ENCODE measurements at places on chromosomes 13 and 19.

GRCh38 chr19:39082745-39083598 lies 1.2 kb upstream of the ACP7 start:
- no peak for DNase-seq

- no peak for DNase-seq
Observed at GRCh38 chr13:101384929-101385328, 31.4 kb downstream of the NALCN start.

DNA sequence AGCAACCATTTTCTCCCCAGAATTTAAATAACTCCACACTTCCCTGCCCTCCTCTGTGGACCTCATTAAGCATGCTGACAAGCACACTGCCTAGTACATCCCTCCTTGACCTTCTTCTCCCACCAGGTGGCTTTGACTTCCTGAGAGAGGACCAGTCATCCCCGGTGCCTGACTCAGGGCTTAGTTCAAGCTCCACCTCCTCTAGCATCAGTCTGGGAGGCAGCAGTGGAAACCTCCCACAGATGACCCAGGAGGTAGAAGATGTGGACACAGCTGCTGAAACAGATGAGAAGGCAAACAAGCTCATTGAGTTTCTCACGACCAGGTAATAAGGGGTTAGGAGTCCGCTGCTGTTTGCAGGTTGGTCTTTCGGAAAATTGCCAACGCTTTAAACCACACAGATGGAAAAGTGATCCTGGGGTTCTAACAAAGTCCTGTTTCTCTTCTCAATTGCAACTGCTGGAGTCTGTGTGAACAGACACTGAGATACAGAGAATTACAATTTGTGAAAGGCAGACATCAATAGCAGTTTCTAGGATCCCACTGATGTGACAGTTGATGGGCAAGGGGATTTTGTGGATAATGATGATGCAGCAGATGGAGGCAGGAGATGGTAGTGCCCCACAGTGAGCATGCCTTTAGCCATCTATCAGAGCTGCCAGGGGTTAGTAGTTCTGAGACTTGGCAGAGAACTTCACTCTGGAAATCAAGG lies 86.7 kb downstream of the ZAR1L start:
- DNase-seq = peak; percentile 35

DNA sequence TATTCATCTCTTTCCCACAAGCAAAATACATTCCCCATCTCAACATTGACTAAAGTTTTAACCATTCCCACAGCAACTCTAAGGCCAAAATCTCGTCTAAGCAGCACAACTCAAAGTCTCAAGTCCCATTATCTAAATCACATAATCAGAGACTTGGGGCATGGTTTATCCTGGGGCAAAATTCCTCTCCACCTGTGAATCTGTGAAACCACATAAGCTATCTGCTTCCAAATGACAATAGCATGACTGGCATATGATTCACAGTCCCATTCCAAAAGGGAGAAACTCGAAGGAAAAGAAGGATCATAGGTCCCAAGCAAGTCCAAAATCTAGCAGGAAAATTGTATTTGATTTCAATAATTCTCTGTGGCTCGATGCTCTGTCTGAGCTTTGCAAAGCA lies 73.0 kb downstream of the ANKRD10 start:
- peak; percentile 45 for DNase-seq

- peak; percentile 50 for DNase-seq
Observed at GRCh38 chr13:61664801-61665705, 249.4 kb upstream of the PCDH20 start.

GRCh38 chr13:46008631-46009030 lies 43.9 kb downstream of the ZC3H13 start:
- no peak for DNase-seq

DNA sequence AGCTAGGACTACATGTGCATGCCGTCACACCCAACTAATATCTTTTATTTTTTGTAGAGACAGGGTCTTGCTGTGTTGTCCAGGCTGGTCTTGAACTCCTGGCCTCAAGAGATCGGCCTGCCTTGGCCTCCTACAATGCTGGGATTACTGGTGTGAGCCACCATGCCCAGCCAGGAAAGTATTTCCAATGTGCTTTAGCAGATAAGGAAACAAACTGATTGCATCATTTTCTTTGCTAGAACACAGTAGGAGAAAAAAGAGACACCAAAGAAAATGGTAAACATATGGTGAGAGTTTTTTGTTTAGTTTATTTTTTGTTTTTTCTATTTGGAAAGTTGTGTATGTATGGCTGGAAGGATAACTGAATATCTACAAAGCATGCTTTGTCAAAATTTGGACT lies 46.9 kb upstream of the AKAP11 start:
- DNase-seq = no peak

- DNase-seq = no peak
Observed at GRCh38 chr19:39415111-39416046, 2.9 kb downstream of the PLEKHG2 start.

DNA sequence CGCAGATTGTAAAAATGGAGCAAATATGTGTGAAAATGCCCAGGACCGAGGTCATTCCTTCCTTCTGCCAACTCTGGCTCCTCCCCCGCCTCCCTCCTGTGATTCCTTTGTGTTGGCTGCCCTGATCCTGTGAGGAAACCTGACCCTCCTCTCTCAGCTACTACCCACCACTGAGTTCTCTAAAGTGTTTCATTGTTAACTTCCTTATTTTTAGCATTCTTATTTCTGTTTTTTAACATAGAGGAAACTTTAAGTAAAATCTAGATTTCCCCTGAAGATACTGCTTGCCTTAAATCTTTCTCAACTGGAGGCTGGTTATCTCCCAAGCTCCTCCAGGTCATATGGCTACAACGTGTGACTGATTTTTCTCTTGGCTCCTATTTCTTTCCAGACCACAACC lies 21.7 kb upstream of the FBXL3 start:
- DNase-seq = no peak

DNA sequence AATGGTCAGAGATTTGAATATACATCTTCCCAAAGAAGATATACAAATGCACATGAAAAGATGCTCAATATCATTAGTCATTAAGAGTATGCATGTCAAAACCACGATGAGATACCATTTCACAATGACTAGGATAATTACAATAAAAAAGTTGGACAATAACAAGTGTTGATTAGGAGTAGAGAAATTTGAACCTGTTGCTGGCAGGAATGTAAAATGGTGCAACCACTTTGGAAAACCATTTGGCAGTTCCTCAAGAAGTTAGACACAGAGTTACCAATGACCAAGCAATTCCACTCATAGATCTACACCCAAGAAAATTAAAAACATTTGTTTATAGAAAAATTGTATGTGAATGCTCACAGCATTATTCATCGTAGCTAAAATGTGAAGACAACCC lies 33.2 kb upstream of the STARD13 start:
- no peak for DNase-seq

DNA sequence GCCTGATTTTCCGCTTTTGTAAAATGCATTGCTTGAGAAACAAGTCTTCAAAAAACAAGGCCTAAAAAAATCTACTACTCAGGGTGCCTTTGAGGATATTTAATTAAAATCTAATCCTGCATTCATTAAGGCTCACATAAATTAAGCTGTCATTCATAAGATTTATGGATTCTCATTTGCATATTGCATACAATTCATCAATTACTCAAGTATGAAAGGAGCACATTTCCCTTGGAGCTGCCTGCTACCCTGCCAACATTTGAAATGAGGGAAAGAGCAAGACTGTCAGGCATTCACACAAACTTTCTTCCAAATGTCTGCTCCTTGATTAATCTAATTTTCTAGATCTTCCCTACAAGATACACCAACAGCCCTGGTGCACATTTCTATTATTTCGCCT lies 140.0 kb downstream of the DACH1 start:
- no peak for DNase-seq

- DNase-seq = no peak
Observed at GRCh38 chr13:46389457-46390451, 2.7 kb upstream of the RUBCNL start.

DNA sequence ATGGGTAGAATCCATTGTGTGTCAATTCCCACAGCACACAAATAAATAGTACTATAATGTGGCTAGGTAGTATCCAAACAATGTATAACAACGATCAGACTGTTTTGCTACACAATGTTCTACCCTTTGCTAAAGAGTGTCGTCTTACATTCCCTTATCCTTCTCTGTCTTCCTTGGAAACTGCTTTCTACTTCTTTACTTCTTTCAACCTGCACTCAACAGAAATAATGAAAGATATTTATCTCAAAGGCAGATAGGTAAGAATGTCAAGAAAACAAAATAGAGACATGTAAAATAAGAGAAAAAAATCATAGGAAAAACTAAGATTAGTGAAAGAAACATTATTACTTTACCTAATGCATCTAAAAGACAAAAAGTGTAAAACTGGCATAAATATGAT lies 814.7 kb downstream of the PCDH9 start:
- no peak for DNase-seq

DNA sequence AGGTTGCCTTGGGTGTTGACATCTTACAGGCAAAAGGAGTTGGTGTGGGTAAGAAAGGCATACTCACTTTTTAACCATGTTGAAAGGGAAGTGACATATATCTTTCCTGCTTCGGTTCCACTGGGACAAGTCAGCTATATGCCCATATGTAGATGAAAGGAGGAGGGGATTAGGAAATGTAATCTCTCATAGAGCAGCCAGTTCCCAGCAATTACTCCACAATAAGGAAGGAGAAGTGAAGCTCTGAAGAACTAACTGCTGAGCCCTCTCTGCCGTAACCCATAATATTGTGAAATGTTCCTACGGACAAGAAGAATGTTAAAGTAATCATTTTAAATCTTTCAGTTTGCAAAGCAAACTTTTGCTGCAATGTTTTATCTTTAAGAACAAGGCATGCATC lies 82.2 kb downstream of the EDNRB start:
- DNase-seq = no peak

DNA sequence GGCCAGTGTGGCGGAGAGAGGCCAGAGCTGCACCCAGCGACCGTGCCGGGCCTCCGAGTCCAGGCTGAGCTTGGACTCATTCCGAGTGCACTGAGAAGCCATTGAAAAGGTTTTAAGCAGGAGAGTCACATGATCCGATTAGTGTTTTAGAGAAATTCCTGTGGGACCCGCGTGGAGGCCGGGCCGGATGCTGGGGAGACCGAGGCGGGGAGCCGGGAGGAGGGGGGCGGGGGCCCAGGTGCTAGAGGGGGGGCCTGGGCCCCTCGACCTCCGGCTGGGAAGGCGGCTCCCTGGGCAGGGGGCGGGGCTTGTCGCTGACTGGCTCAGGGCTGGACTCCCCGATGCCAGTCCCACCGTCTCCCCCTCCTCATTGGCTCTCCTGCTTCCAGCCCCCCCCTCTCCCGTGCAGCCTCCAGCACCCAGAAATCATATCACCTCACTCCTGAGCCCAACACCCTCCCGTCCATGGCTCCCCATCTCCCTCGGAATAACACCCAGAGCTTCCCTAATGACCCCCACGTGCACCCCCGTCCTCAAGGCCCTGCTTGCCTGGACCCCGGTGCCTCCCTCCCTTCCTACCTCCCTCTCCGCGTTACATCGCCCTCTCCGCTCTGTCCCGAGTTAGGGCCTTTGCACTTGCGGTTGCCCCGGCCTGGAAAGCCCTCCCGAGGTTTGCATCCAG lies 5.2 kb upstream of the ZNF579 start:
- DNase-seq = peak; percentile 64

GRCh38 chr13:103246581-103247200 lies 180.5 kb upstream of the SLC10A2 start:
- no peak for DNase-seq

DNA sequence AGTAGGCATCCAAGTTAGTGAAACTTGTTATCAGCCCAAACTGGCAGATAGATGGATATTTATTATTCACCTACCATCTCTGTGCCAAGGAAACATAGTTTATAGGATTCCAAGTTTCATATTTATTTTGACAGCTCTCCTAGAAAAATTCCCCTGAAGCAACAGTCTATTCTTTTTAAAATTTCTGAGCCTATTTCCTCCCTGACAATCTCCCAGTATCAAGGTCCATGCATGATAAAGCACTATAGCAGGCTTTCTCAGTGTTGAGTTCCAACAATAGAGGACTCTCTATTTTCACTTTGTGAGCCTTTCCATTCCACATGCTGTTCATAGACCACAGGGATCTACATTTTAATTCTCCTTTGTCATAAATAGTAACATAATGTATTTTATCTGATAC lies 312.6 kb downstream of the SLITRK6 start:
- DNase-seq = no peak

GRCh38 chr13:34681405-34681955 lies 260.6 kb upstream of the NBEA start:
- no peak for DNase-seq

GRCh38 chr13:71663431-71663830 lies 203.6 kb downstream of the DACH1 start:
- no peak for DNase-seq

DNA sequence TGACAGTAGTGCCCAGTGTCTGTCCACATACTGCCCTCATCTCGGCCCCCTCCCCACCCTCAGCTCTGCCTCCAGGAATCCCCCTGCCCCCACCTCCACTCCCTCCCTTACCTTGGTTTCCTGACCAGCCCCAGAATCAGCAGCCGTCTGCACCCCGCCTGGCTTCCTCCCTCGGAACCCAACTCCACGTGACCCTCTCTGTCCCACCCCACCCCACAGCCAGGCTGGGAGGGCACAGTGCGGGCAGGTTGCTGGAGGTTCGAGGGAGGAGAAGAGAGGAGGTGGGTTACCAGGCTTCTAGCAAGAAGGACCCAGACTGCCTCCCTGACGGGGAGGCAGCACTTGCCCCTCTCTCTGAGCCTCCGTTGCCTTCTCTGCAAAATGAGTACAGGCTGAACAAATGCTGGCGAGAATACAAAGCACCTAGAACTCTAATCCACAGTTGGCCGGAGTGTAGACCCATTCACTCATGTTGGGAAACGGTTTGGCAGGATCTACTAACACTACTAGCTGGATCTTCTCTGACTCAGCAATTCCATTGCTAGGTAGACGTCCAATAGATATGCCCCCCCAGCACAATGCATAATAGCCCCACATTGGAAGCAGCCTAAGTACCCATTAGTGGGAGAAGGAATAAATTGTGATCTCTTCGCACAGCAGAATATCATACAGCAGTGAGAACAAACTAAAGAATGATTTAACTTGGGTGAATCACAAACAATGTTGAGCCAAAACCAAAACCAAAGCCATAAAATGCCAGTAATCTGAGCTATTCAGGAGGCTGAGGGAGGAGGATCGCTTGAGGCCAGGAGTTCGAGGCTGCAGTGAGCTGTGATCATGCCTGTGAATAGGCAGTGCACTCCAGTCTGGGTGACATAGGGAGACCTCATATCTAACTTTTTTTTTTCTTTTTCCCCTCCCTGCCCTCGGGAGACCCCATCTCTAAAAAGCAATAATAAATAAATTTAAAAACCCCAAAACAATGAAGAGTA lies at the start of gene RASAL3:
TSS of gene RASAL3 (minus strand) at position 151 of the 992 bp plus-strand sequence. CDS start 186 bp downstream, outside the sequence.
- no peak for DNase-seq

- no peak for DNase-seq
Observed at GRCh38 chr13:113283904-113284303, 13.1 kb upstream of the LAMP1 start.

DNA sequence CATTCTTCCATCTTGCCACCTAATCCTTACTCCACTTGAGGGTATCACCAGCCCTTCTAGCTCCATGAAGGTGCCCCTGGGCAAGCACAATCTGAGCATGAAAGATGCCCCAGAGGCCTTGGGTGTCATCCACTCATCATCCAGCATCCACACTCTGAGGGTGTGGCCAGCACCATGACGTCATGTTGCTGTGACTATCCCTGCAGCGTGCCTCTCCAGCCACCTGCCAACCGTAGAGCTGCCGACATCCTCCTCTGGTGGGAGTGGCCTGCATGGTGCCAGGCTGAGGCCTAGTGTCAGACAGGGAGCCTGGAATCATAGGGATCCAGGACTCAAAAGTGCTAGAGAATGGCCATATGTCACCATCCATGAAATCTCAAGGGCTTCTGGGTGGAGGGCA lies 3.1 kb upstream of the KLK3 start:
- no peak for DNase-seq

All from A172 (cell line).